ENCODE measurements at places on chromosomes 5 and 9.

GRCh38 chr5:173859408-173860159 is 28.6 kb upstream of the CPEB4 start:
- DNase-seq: no peak

DNA sequence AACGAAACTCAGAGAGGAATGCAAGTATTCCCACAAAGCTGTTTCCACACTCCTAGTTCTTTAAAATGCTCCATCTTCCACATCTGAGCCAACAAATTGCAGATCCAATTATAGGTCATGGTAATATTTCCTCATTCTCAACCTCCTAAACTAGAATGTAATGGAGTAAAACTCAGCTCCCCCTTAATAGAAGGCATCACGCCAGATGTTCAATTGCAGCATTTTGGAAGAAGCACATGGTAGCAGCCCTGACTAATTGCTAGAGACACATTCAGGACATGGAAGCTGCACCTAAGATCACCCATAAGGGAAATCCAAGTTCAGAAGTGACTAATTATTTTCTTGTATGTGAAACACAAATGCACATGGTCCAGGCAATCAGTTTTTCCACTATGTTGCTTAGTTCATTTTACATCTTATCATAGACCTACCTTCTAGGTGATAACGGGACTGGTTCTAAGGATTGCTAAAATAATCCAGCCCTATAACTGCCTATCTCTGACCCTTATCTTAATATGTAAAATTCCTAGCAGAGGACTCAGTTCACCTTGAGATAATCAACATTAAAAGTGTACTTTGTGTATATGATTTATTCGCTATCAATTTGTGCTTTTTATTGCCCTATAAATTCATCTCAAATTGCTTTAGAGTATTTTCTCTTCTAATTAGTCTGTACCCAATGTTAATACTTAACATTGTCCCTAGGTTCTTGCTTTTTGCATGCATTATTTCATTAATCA is 75.1 kb downstream of the GABRB2 start:
- DNase-seq: no peak

GRCh38 chr5:159566832-159567231 is 236.5 kb upstream of the IL12B start:
- DNase-seq: no peak

DNA sequence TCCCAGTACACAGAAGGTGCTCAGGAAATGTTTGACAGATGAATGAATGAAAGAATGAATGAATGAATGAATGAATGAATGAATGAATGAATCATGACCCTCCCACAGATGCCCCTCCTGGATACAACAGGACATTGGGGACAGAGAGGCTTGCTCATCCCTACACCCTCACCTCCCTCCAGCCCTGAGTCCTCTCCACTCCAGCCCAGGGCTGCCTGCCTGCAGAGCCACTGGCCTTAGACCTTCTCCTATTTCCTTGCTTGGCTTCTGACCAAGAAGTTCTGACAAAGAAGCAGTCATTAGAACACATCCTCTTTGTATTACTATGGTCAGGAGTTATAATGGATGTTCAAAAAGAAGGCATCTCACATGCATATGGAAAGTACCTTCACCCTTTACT is 240.7 kb upstream of the DAPK1 start:
- no peak for DNase-seq

DNA sequence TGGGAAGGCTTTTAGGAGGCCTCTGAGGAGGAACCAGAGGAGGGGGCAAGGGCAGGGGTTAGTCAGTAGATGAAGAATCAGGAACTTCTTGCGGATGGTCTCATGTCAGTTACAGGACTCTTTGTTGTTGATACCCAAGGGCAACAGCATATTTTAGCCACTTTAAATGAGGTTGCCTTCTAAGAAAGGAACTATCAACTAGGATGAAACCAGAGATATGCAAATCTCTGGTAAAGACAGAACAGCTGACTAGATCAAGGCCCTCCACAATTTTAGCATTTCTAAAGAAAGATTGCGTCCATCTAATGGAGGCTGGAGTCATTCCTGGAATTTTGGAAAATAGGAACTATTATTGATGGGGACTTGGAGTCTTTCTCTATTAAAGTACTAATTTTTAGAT is 57.7 kb upstream of the KLF4 start:
- no peak for DNase-seq

- DNase-seq: no peak
These were observed 27.1 kb downstream of the GRAMD2B start for GRCh38 chr5:126450346-126450745.

GRCh38 chr5:55421074-55421529 is 113.3 kb downstream of the MTREX start:
- no peak for DNase-seq

- DNase-seq: no peak
These were observed 301.6 kb downstream of the NR3C1 start for GRCh38 chr5:143101725-143102386.

GRCh38 chr5:122073864-122074263 is 4.2 kb downstream of the LOX start:
- no peak for DNase-seq

- DNase-seq: no peak
These were observed 473.8 kb upstream of the PTPRD start for GRCh38 chr9:11086561-11086960.

DNA sequence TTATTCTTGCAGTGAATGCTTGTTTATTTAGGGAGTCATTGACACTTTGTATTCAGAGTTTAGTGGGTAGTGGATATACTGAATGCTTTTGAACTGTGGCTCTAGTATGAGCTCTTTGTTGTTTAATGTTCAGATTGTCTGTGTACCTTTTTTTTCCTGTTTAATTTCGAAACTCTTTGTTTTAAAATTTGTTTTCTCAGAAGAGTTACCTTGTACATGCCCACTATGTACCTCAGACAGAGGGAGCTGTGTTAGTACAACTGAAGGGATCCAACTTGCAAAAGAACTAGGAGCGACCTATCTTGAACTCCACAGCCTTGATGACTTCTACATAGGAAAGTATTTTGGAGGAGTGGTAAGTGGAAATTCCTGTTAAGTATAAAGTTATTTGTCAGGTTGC is 17.0 kb downstream of the RHOBTB3 start:
- no peak for DNase-seq

DNA sequence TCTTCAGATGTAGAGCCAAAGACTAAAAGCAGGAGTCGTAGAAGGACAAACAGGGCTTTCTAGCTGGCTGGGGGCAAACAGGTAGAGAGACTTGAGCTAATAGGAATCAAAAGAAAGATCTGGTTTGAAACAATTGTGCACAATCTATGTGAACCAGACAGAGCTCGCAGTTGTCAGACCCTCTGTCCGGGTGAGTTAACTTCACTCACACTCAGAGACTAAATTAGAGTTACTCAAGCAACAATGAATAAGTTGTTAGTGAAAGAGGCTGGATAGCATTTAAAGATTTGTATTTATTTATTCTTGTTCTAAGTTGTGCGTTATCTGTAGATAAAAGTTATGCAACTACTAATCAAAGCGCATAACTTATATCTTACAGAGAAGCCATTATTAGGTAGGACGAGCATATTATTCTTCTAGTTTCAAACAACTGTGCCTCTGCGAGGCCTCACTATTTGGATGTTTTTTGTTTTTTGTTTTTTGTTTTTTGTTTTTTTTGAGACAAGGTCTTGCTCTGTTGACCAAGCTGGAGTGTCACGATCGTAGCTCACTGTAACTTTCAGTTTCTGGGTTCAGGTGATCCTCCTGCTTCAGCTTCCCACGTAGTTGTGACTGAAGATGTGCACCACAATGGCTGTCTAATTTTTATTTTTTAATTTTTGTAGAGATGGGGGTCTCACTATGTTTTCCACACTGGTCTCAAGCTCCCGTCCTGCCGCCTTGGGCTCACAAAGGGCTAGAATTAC is 13.2 kb upstream of the LNPEP start:
- no peak for DNase-seq

DNA sequence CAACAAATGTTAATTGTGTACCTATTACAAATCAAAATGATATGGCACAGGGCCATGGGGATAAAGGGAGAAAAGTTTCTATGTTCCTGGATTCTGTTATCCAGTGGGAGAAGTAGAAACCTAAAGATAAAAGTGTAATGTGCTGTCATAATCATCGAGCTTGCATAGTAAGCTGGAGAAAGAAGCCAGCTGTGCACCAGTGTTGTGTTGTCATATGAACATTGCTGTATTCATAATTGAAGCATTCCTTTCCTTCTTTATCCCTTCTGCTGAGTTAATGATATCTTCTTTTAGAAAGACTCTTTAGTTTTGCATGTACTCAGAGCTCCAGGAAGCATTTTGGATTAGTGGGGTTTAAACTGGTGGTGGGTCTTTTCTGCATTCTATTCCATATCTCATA is 39.5 kb downstream of the NTRK2 start:
- no peak for DNase-seq

GRCh38 chr5:20832204-20833080 is 844.4 kb upstream of the CDH18 start:
- DNase-seq: no peak

DNA sequence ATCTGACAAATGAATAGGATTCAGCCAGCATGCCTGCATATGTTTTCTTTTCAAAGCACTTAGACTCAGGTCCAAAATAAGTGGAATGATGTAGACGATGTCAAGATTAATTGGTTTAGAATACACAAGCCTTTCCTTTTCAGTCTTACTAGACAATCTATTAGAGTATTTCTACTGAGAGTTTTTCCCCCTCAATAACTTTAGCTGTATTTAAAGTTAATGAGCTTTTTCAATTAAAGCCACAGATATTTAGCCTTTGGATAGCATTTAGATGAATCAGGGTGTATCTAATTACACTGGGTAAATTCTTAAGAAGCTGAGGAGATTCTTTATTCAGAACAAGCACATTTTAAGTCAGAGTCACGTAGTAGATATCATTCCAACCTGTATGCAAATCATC is 198.7 kb upstream of the MPDZ start:
- DNase-seq: no peak

DNA sequence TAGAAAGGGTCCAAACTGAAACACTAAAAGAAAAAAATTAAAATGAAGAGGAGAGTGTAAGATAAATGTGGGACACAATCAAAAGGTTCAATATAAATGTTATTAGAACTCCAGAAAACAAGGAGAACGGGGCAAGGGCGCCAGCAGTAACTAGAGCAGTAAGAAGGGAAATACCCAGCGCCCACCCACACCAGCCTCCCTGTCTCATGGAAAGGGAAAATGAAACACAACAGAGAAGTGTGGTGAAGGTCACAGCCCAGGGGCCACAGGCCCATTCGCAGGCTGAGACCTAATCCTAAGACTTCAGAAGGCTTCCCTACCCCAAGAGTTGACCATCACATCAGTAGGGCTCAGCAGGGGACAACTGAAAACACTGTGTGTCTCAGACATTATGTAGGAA is 45.8 kb upstream of the CLK4 start:
- no peak for DNase-seq

DNA sequence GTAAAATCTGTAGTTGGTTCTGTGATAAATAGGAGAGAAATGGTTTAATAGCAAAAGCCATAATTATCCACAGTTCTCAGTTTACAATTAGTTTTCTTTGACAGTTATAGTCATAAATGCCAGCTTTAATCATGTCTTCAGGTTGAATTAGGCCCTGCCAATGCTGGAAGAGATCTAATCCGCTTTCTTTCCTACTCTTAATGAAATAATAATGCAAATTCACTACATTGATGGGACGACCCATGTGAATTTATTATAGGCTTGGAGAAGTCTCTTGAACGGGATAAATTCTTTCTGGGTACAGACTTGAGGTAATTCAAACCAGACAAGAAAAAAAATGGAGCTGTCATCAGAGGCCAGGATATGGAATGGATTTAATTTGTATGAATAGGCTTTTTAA is 950.4 kb downstream of the EFNA5 start:
- no peak for DNase-seq

- DNase-seq: no peak
These were observed 397.1 kb downstream of the SPATA31D1 start for GRCh38 chr9:82385633-82386032.

DNA sequence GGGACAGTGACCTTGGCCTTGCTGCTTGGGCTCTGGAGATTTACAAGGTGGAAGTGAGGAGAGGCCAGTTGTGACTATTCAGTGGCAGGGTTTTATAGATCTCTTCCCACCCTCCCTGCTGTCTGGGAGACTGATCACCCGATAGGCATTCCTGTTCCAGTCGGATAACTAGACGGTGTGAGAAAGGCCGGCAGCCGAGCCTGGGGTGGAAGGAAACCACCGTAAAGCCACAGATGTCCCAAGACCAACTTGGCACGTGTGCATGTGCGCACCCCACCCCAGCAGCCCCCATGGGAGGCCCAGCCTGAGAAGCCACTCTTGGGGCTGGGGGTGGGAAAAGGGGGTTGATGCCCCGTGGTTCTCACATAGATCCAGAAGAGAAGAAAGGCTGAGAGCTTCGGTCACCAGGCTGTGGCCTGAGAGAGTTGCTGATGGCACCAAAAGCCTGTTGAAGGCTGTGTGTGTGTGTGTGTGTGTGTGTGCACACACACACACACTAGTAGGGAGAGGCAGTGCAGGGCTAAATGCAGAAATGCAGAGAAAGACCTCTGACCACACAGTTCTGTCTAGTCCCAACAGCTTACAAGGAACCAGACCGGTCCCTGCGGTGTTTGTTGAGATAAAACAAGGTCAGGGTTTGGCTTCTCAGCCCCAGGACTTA is 225.8 kb downstream of the FANCC start:
- no peak for DNase-seq

GRCh38 chr5:173733425-173733824 is 117.0 kb upstream of the BOD1 start:
- DNase-seq: peak; percentile 64

GRCh38 chr5:77620405-77620804 is 18.1 kb downstream of the OTP start:
- no peak for DNase-seq

- DNase-seq: no peak
These were observed 40.2 kb upstream of the RAB3C start for GRCh38 chr5:58542709-58543108.

DNA sequence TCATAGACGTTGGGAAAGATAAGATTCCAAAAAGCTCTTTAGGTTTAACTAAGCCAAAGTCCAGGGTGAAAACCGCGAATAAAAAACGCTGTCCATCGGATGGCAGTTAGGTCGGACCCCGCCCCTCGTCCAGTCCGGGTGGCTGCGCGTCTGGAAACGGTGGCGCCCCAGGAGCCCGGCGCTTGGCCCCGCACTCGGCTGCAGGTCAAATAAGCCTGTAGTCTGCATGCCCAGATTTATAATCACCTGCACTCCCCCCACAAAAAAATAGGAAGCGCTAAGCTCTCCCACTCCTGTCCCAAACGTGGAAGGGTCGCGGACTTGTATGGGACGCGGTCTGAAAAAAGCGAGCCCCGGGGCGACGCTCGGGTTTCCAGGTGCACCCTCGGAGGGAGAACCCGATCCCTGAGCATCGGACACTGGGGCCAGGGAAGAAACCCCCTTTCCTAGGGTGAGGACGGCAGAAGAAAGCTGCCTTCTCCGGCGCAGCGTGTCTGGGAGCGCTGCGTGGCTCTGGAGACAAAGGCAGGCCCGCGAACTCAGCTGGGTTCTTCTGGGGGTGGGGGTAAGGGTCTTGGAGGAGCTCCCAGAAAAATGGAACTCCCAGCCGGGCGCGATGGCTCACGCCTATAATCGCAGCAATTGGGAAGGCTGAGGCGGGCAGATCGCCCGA is 923 bp upstream of the ZBTB5 start:
- DNase-seq: peak; percentile 92

GRCh38 chr9:124593651-124594058 is 86.5 kb upstream of the NR5A1 start:
- DNase-seq: peak; percentile 82
